ENCODE measurements at places on chromosomes 6 and 20.

DNA sequence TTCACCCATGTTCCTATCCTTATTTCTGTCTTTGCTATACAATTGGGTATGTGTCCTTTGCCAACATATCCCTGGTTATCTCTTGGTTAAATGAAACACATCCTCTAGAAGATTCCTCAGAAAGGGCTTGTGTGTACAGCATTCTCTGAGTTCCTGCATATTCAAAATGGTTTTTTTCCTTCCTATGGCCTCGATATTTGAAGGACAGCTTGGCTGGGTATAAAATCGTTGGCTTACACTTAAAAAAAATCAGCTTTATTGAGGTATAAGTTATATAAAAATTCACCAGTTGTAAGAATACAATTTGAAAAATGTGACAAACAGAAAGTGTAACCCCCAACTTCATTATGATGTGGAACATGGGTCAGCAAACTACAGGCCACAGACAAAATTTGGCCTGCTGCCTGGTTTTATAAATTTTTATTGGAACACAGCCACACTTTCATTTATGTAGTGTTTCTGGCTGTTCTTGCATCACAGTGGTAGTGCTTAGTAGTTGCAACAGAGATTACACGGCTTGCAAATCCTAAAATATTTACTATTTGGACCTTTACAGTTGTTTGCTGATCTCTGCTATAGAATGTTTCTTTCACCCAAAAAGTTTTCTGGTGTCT lies 16.7 kb downstream of the PCMT1 start:
- DNase-seq: no peak

DNA sequence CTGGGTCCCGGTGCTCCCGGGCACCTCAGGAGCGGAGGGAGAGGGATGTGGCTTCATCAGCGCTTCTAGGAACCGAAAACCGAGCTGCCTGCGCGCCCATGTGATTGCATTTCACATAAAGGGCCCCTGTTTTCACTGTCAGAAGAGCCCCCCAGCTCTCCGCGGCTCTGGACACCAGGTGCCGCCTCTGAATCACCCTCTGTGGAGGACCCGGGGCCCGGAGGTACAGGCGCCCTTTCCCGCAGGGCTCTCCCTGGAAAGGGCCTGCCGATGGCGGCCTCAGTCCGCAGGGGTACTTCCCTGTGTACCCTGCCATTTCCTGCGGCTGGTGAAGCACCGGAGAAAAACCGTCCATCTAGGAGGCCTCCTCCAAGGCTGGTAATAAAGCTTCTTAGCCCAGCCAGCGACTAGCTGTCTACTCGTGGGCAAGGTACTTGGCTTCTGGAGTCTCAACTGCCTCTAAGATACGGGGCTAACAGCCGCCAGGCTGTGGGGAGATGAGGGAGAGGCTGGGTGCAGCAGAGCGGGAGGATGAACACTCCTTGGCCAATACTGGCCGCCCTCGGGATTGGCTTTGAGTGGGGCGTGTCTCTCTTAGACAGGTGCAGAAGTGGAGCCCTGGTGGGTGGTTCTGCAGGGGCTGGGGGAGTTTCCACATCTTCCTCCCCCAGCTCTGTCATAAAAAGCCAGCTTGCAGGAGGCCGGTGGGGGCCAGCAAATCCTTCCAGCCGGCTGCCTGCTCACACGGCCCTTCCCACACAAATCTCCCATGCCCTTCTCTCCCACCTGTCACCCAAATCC lies 1.6 kb downstream of the PPP1R16B start:
- DNase-seq: no peak

DNA sequence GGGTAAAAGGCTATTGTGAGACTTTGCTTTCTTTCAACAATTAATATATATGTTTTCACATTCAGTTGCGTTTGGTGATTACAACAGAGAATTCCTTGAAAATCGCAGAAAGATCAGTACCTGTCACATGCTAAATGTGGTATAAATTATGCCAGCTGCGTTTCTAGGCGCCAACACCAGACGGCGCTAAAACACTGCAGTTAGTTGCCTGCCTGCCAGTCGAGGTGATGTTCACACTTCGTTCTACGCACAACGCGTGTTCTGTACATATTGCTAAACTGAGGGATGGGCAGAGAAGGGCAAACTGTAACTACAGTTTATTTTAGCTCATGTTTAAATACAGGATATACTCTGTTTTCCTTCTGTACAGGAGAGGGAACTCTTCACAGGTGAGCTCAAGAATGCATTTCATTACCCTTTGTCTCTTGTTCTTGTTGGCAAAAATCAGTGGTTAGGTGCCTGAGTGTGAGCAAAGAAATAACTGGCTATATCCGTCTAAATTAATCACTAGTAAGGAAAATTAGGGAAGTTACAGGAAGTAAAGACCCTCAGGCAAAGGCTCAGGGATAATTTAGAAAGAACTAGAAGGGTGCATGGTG lies 100.1 kb upstream of the RGS17 start:
- DNase-seq: peak; percentile 58

- DNase-seq: no peak
Measured at GRCh38 chr6:51618563-51618962, 468.9 kb downstream of the PKHD1 start.

DNA sequence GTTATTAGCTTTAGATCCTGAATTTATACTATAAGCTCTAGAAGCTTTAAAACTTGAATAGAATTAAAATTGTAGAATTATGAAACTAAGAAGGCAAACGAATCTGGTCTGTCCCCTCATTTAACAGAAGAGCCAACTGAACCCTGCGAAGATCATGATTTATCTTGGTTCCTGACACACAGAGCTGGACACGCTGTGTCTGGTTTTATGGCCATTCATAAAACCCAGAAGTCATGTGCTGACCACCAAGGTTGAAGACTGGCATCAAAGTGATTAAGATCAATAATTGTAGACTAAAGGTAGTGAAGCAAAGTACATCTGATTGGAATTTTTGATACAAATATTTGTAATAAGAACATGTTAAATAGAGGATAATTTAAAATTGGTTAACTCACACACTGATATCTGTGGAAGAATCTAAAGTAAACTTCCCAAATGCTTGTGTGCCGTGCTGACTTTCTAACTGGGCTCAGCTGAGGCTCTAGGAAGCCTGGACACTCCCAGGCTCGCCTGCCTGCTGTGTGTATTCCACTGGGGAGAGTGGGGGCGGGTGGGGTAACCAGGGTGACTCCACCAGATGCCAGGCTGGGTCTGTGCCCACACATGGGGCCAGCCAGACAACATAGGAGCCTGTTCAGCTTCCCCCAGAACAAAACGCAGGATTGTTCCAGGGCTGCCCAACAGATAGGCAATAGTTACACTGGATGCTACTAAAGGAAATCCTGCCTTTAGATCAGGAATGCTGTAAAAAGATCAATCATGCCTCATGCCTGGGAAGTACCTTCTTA lies 42.1 kb upstream of the SLC22A3 start:
- peak; percentile 42 for DNase-seq

DNA sequence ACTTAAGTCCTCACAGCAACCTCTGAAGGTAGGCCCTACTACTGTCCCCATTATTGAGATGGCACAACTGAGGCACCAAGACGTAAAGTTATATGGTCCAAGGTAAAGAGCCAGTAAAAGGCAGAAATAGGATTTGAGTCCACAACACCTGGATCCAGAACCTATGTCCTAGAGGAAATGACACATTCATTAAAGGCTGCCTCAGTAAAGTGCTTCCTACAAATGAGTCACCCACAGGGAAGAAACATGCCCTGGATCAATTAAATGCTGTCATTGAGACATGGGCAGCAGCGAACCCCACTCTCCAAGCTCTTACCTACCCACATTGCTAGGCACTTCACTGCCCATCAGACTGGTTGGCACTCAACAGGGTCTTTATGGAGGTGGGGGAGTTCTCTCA lies 600.9 kb downstream of the PTPRT start:
- DNase-seq: no peak

DNA sequence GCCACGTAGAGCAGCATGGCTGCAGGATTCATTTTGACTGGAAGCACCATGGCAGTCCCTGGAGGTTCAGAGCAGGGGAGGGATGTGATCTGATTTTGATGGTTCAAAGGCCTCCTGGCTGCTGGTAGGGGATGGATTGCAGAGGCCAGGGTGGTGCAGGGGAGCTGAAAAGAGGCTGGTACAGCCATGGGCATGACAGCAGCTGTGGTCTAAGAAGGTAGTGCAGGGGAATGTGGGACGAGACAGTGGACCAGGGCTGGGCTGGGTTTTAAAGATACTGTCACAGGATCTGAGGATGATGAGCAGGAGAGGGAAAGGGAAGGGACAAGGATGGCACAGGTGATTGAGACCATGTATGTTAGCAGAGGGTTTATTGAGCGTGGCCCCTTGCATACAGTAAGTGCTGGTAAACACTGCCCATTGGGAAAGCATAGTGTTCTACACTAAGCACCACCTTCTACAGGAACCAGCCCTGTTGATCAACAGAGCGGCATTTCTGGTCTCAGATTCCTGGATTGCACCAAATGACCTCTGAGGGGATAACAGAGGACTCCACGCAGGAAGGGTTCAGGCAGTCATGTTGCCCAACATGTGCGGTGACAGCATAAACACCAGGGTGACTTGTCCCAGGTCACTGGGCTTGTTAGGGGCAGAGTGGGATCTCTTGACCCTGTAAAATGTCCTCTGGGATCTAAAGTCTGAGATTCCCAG lies 14.5 kb upstream of the SIRPA start:
- no peak for DNase-seq

- DNase-seq: no peak
Measured at GRCh38 chr20:19683188-19683587, 74.9 kb upstream of the RIN2 start.
